Activated CD4-positive, alpha-beta T cell treated with anti-CD3 and anti-CD28 coated beads for 36 hours (primary cell): ENCODE measurements at places on chromosomes 12 and 14.

GRCh38 chr12:51077930-51078329 is 5.5 kb downstream of the CSRNP2 start:
- H3K4me1 ChIP-seq, result peaks cover 48% of the 10 kb centered on the region
- H3K27me3 ChIP-seq, result no peaks in the 10 kb centered on the region
- no peak for DNase-seq
- no peak overlapping the region for H3K27ac ChIP-seq
- peaks cover 22% of the 10 kb centered on the region for H3K36me3 ChIP-seq
- no peak overlapping the region for H3K4me3 ChIP-seq

DNA sequence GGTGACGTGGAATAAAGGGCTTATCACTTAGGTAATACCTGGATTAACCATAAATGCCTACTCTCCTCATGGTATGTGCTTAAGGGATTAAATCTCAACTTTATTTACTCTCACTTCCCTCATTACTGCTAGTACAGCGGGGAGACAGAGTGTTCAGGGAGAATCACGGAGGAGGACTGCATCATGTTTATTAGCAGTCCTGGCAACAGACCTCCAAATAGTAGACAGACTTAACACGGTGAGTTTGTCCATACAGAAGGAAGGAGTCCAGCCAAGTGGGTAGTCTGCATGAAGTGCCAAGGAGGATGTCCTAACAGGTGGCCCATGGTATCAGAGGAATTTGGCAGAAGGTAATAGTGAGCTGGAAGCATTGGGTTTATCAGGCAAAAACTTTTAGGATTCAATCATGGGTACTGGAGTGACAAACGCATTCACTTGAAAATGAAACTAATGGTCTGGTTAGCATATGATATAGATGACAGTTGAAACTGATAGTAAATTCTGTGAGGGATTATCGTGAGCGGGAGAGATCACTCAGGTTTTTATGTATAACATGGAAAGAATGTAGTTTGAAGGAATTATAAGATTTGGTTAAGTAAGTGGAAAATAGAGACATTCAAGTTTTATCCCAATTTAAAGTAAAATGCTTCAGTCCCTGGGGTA is 471.8 kb downstream of the TMEM117 start:
- H3K27me3 ChIP-seq, result no peaks in the 10 kb centered on the region
- no peaks in the 10 kb centered on the region for H3K4me1 ChIP-seq
- DNase-seq, result no peak
- H3K27ac ChIP-seq, result no peak overlapping the region

- DNase-seq, result no peak
- H3K27ac ChIP-seq, result no peak overlapping the region
- peaks cover 85% of the 10 kb centered on the region for H3K4me1 ChIP-seq
- peaks cover 14% of the 10 kb centered on the region for H3K36me3 ChIP-seq
These were observed 9.4 kb downstream of the USP15 start for GRCh38 chr12:62269464-62270228.

- H3K27me3 ChIP-seq, result no peaks in the 10 kb centered on the region
- H3K4me1 ChIP-seq, result peaks cover 9% of the 10 kb centered on the region
- no peak for DNase-seq
- no peaks in the 10 kb centered on the region for H3K36me3 ChIP-seq
- H3K4me3 ChIP-seq, result no peak overlapping the region
- no peak overlapping the region for H3K27ac ChIP-seq
These were observed 60.6 kb upstream of the HECTD1 start for GRCh38 chr14:31268216-31268615.

- no peaks in the 10 kb centered on the region for H3K27me3 ChIP-seq
- H3K27ac ChIP-seq, result no peak overlapping the region
- DNase-seq, result no peak
These were observed 518.1 kb downstream of the FSCB start for GRCh38 chr14:43988989-43989388.

DNA sequence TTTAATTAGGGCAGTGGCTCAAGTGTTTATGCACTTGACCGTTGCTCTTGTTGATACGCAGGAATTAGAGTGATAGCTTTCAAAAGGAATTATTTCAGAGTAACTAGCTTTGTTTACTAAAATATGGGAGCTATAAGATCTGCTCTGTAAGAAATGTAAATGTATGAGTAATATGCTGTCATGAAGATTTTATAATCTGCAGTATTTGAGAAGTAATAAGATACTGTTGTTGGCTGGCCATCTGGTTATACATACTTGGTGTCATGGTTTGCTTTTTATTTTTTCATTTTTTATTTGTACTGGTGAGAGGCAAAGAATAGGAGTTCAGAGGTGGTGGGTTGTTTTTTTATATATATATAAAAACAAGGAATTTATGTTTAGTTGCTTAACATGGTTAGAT is 58.5 kb downstream of the PLXNC1 start:
- peak overlapping the region; percentile 68 for H3K4me3 ChIP-seq
- H3K27me3 ChIP-seq, result no peaks in the 10 kb centered on the region
- peak overlapping the region; percentile 99 for H3K27ac ChIP-seq
- DNase-seq, result no peak
- peaks cover 60% of the 10 kb centered on the region for H3K4me1 ChIP-seq
- peaks cover 4% of the 10 kb centered on the region for H3K36me3 ChIP-seq
